ENCODE measurements at places on chromosomes 6 and 20.

- no peak for DNase-seq
These were observed 695.0 kb upstream of the GJE1 start for GRCh38 chr6:141437685-141438084.

DNA sequence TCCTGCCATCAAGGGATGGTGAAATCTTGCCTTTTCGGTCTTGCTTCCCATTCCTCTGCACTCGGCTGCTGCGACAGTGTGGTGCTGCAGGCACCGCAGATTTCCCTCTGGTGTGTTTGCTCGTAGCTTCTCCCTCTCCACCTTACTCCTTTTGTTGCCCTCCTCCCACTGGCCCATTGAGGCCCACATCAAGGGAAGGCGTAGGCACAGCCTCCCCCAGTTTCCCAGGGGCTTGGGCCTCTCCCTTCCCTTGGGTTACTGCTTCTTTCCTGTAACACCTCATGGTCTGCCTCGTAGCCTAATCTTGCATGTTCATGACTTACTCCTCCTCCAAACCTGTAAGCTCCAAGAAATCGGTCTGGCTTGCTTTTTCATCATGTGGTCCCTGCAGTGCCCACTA lies 9.9 kb downstream of the E2F3 start:
- DNase-seq, result no peak

- DNase-seq, result peak; percentile 24
These were observed 363.4 kb upstream of the JARID2 start for GRCh38 chr6:14882394-14883026.

- DNase-seq, result no peak
These were observed 30.9 kb upstream of the XRN2 start for GRCh38 chr20:21272279-21272678.

DNA sequence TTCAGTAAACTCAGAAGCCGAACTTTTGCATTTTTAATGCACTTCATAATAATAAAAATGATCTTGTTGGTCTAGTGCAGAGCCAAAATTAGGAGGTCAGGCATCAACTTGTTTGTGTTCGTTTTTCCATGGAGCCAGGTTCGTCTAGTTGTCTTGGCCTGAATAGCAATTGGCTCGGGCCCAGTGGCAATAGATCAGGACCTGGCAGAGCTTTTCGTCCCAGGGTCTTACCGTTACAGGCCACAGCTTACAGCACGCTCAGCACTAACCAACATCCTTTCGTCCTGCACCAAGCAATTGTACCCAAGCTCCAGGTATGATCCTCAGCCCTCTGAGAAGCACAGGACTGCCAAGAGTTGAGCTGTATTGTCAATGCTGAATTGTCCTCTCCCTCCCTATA lies 240.5 kb upstream of the PLN start:
- no peak for DNase-seq

DNA sequence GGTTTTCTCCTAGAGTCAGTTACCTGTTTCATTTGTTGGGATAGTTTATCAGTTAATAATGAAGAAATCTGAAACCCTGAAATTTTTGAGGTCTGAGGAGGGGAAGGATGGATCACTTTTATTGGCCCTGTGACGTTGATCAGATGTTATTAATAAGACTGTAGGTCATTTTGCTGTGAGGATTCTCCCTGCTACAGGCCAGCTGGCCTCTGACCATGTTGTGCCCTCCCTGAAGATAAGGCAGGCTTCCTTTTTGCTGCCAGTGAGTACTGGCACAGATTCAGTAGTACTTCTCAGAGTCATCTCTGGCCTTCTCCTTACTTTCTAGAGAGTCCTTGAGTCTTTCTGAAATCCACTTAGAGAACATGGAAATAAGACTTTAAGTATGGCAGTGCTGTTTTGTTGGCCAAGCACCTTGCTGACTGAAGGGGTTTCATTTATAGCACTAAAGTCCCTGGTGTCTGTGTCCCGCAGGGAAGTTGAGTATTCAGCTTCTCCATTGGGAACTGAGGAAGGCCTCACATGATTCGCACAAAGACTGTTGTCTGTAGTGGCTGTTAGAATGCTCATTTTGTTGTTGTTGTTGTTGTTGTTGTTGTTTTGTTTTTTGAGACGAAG lies 202.6 kb downstream of the DTNBP1 start:
- no peak for DNase-seq

- no peak for DNase-seq
These were observed 684.1 kb upstream of the NRSN1 start for GRCh38 chr6:23441808-23442461.

- DNase-seq, result no peak
These were observed 80.6 kb upstream of the SULF2 start for GRCh38 chr20:47865912-47866311.

- DNase-seq, result no peak
These were observed 1065.7 kb upstream of the MANEA start for GRCh38 chr6:94511502-94512088.

GRCh38 chr6:90080876-90081481 lies 186.7 kb downstream of the GJA10 start:
- DNase-seq, result no peak

DNA sequence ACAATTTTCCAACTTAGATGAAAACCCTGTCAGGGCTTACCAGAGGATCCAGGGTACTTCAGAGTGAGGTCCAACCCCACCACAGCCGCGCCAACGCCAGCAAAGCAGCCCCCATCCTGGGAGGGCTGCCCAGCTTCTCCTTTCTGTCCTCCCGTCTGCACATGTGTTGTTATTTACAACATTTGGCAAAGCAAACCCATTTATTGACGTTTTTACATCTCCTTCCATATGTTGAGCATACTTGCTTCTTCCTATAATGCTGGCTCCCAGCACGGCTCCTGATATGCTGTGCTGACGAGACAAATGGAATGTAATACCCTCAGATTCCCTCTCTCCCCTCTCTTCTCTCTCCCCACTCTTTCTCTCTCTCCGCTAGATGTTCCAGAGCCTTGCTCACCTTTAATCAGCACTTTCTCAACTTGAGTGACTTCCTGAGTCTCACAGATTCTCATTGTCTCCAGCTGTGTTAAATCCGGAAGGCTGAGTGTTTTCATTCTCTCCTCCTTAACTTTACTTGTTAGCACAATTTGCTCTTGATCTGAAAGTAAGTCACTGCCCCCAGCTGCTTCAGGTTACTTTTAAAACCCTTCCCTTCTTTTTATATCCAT lies 22.7 kb downstream of the RCAN2 start:
- DNase-seq, result no peak

- DNase-seq, result peak; percentile 14
These were observed 276.4 kb upstream of the MOCS1 start for GRCh38 chr6:40210628-40211056.

DNA sequence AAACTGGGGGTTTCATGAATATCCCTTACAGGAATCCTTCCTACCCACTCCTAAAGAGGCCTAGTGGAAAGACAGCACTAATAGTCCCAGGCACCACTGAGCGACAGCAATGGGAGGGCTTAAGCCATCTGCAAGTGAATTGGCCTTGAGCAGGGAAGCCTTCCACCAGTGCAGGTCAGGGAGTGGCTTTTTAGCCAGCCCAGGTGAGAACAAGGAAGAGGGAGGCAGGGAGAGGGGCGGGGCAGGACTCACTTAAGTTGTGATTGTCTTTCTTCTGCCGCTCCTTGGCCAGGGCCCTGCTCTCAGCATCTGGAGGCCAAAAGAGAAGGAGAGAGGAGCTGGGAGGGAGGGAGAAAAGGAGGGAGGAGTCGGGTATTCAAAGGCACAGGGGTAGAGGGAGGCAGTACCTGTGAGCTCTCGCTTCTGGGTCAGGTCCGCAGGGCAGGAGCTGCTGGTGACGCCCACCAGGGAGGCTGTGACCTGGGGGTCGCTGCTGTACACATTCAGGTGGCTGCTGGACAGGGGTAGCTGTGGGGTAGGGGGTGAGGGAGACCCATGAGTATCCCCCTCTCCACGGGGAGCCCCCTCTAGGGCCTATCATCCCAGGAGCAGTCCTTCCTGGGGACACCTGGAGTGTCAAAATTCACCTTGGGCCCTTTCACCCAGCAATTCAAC lies 47.8 kb downstream of the TFEB start:
- peak; percentile 66 for DNase-seq

- peak; percentile 56 for DNase-seq
These were observed 37.1 kb upstream of the NCOA3 start for GRCh38 chr20:47464380-47465101.

DNA sequence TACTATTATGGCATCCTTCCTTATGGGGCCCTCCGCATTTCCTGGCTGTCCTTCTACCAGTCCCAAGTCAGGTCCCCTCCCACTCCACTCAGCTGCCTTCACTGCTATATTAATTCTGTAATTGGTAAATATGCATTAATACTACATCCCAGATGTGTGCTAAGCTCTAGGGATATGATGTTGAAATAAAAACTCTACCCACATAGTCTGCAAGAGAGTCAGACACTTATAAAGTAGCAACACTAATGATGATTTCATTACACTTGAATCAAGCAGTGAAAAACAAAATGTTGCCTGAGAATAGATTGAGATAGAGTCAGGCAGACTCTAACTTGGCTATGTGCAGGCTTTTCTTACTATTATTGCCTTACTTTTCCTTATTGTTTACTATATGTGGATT lies 62.4 kb downstream of the AIG1 start:
- no peak for DNase-seq

DNA sequence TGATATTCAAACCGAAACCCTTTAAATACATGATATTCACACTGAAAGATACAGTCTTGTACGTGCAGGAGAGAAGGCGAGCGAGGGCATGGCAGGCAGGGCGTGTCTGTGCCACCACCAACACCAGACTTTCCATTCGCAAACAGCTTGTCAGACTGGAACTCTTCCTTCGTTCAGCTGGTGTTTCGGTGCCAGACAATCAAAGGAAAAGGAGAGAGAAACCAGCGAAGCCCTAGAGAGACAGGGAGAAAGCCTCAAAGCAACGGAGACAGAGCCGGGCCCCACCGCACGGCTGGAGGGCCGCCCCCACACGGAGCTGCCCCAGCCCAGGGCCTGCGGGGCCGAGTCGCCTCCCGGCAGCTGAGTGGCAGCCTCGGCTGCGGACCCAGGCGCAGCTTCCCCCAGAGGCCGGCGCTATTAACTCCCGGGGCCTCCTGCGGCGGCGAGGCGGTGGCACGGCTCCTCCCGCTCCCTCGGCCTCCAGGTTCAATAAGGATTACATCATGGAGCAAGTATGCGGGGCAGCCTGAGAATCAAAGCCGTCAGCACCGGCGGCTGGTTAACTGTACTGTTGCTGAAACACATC lies 32.1 kb upstream of the NR2E1 start:
- DNase-seq, result peak; percentile 78

GRCh38 chr6:165616116-165616515 lies 46.9 kb downstream of the PDE10A start:
- no peak for DNase-seq

GRCh38 chr6:20693466-20694063 lies 159.3 kb downstream of the CDKAL1 start:
- no peak for DNase-seq

GRCh38 chr6:157790548-157791160 lies 32.4 kb upstream of the SNX9 start:
- no peak for DNase-seq

- no peak for DNase-seq
These were observed 45.4 kb upstream of the SPTLC3 start for GRCh38 chr20:12963416-12963815.

DNA sequence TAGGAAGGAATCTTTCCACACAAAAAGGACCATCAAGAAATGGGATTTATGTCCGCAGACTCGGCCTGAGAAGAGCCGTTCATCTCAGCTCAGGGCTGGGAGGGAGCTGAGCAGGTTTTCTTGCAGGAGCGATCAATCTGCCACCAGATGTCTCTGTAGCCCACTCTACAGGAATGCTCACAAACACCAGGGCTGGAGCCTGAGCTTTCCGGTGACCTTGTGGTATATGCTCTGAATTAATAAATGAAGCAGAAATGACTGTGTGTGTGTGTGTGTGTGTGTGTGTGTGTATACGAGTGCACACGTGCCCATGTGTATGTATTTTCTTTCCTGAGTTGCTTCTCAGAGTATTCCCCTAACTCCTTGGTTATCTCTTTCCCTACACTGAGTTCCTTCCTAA lies 12.0 kb downstream of the CD83 start:
- DNase-seq, result peak; percentile 67

DNA sequence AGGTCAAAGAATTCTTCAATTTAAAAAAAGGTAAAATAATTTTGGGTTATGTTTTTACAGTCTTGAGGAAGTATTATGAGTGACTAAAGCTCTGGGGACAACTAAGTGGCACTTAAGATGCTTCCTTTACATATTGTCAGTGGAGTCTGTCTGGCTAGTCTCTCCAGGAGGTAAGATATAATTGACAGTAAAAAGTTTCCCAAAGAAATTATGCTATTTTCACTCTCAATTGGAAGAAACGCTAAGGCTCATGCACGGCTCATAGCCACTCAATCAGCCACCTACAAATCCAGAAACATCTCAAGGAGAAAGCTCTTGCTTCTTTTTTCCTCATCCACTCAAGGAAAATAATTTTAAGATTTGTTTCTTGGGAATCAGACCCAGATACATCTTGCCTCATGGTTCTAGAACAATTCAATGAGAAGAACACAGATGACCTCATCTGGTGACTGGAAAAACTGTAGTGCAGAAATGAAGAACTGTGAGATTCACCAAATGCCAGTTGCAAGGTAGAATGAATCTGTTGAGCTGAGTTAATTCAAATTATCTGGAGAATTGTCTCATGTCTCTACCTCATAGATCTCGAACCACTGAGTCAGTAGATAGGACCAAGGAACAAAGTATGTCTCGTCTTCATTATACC lies 252.9 kb downstream of the TPBG start:
- no peak for DNase-seq

DNA sequence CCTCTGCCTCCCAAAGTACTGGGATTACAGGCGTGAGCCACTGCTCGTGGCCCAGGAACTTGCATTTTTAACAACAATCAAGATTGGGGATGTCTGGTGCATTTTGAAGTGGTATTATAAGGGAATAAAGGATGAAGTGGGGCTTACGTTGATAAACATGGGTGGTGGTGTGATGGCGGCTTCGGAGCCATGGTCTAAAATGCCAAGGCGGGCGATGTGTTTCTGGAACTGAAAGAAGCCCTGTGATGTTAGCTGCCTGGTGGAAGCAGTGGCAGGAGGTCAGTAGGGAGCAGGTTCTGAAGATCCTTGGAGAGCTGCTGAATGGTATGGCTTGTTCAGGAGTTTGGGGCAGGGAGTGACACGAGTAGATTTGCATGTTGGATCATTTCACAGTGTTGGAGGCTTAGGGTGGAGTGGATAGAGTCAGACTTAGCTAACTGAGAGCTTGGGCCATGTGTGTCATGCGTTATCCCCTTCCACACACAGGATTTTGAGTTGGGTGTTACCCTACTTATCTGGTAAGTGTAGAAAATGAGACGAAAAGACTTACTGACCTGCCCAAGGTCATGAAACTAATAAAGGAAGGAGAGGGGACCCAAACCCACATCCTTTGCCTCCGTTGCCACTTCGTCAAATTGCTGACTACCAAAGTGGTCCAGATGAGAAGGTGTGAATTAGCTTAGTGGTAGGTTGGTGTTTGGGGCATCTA lies 1.5 kb downstream of the NELFCD start:
- DNase-seq, result no peak

DNA sequence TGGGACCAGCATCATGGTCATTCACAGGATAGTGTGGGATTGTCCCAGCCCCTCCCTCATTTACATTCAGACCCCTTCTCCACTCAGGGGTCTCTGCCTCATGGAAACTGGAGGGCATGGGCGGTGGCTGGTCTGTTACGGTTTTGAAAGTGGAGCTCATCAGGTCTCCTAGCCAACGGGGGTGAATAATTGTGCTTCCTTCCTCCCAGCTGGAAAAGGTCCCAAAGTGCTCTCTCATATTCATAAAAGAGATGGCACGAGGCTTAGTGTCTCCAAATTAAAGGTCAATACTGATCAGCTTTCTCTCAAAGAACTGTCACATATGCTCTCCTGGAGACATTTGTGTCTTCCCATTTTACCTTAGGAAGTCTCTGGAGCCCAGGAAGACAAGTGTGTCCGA lies 19.9 kb downstream of the JARID2 start:
- no peak for DNase-seq

GRCh38 chr6:83685481-83685880 lies 23.4 kb downstream of the SNAP91 start:
- no peak for DNase-seq
